ENCODE measurements at places on chromosomes 12 and 14.

- no peak for DNase-seq
These were observed 73.9 kb downstream of the PRMT8 start for GRCh38 chr12:3564861-3565260.

GRCh38 chr14:55662752-55663151, 82.7 kb downstream of the KTN1 start:
- no peak for DNase-seq

GRCh38 chr12:93050026-93050747, 121.1 kb upstream of the EEA1 start:
- peak; percentile 71 for DNase-seq

GRCh38 chr14:52776816-52777215, 14.6 kb downstream of the GNPNAT1 start:
- no peak for DNase-seq
